ENCODE measurements at places on chromosomes 7 and 10.

- DNase-seq: no peak
Observed at GRCh38 chr10:81426722-81427121, 448.3 kb upstream of the NRG3 start.

DNA sequence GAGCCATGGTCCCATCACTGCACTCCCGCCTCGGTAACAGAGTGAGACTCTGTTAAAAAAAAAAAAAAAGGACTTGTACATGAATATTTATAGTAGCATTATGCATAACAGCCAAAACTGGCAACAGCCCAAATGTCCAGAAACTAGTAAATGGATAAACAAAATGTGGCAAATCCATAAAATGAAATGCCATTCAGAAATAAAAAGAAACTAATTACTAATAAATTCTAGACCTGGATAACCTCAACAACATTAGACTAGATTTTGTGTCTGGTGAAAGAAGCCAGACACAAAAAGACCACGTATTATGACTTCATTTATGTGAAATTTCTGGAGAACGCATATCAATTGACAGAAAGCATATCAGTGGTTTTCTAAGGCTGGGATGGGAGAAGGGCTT, 74.5 kb downstream of the HPSE2 start:
- no peak for DNase-seq

DNA sequence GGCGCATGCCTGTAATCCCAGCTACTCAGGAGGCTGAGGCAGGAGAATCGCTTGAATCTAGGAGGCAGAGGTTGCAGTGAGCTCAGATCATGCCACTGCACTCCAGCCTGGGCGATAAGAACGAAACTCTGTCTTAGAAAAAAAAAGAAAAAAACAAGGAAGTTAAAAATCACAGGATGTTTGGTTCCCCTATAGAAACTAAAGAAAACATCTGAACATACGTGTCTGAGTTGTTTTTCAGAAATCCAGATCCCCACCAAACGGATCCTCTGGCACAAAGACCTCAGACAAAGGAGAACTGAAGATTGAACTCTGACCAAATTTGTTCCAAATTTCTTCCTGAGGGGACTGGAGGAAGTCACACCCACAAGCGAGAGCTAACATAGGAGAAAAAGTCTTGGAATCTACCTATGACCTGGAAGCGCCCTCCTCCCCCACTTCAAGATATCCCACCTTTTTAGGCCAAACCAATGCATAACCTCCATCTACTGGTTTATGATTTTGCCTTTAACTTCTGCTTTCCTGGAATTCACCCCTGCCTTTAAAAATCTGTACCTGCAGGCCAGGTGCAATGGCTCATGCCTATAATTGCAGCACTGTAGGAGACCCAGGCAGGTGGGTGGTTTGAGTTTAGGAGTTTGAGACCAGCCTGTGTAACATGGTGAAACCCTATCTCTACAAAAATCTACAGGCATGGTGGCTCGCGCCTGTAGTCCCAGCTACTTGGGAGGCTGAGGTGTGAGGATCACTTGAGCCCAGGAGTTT, 19.7 kb upstream of the SIRT1 start:
- DNase-seq: no peak

- no peak for DNase-seq
Observed at GRCh38 chr7:43735802-43736603, 6.7 kb upstream of the COA1 start.

- no peak for DNase-seq
Observed at GRCh38 chr7:45670717-45671116, 96.5 kb downstream of the ADCY1 start.

GRCh38 chr7:131522325-131522930, 34.0 kb downstream of the PODXL start:
- DNase-seq: no peak

DNA sequence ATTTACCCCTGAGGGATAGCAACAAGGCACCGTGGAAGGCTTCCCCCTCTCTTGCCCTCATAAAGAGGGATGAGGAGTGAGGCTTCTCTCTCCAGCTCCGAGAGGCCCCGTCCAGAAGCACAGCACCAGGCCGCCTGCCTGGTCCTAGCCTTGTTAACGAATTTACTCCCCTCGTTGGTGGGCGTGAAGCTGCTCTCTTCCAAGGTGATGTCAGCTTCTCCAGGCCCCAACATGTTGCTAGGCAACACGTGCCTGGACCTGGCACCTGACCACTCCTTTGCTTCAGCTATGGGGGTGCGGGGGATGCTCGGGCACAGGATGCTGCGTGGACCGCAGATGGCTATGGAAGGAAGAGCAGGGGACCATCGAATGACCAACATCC, 135.2 kb upstream of the MGMT start:
- DNase-seq: no peak

- DNase-seq: no peak
Observed at GRCh38 chr7:34569975-34570699, 87.9 kb upstream of the NPSR1 start.

- DNase-seq: no peak
Observed at GRCh38 chr7:73831834-73832651, 1.2 kb downstream of the CLDN4 start.

GRCh38 chr10:128173386-128173785, 47.2 kb upstream of the MKI67 start:
- DNase-seq: no peak

- no peak for DNase-seq
Observed at GRCh38 chr10:49280001-49280408, 19.0 kb upstream of the C10orf71 start.

DNA sequence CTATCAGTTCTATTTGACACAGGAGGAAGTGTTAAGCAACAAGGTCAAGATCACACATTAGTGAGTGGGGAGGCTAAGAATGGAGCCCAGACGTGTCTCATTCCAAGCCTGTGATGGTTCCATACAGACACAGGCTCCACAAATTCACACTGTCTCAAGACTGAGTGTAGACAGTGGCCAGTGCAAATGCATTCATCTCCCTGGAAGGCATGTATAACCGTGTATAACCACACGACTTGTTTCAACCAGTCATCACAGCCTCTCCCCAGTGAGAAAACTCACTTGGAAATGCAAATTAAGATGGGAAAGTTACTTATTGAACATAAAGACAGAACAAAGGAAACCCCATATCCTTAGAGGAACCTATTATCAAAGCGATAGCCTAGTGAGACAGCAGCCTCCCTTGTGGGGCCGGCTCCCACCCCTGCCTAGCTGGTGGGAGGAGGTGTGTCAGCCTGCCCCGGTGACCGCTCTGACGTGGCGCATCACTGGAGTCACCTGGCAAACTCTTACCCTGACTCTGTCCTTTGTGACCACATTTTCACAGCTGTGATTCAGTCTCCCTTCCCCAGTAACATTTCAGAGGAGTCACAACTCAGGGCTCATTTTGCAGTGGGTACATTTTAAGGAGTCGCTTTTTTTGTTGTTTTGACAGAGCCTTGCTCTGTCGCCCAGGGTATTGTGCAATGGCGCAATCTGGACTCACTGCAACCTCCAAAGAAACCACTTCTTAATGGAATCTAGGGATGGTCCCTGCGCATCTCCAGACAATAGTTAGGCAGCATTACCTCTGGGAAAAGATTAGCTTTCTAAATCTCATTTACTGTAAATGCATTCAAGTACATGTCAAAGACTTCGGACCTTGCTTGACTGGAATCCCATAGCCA, 126.6 kb upstream of the PARD3 start:
- no peak for DNase-seq

All from effector CD8-positive, alpha-beta T cell (primary cell).